Putamen (tissue), 1 donor: ENCODE measurements at places on chromosomes 2 and 18.

DNA sequence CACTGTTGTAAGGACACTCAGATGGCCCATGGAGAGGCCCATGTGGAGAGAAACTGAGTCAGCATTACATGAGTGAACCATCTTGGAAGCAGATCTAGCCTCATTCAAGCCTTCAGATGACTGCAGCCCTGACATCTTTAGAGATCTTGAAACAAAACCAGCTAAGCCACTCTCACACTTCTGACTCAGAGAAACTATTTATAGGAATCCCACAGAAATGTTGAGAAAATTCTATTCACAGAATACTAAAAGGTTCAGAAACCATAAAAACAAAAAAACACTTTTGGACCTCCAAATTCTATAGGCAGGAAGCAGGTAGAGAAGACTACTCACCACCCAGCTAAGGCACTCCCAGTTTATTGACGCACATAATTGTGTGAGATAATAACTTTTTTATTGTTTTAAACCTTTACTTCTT is 8.7 kb downstream of the TMEM169 start:
- no peak for DNase-seq

DNA sequence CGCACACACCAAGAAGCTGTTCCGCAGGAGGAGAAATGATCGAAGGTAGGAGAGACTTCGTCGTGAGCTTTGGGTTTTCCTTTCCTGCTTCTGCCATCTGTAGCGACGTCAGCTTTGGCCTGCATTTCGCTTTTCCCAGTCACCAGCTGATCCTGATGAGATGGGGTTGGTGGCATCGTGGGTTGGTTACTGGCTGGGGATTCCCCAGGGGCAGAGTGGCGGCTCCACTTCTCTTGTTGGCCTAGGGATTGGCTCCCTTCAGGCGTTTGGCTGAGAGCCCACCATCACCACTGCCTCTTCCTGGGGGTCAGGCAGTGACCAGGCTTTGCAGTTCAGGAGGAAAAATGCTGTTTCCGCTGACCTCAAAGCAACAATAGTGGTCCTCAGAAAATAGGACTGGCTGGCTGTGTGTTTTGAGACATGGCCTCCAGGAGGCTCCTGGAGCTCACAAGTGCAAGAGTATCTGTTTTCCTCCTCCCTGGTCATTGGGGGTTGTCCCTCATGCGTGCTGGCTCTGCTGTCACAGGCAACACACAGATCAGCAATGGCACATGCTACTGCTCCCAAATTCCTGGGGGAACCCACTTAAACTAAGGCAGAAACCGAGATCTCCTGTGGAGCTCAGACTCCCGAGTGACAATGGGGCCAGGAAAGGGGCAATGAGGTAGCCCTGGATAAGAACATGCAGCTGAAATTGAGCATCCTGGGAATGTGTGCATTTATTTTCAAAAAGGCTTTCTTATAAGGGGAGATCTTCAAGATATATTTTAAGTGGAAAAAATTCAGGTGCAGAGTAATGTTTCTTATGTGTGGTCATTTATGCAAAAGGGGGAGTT is 173.0 kb downstream of the CTIF start:
- no peak for DNase-seq

- DNase-seq: no peak
Observed at GRCh38 chr2:17272652-17273525, 245.4 kb downstream of the RAD51AP2 start.

GRCh38 chr2:165575044-165575615 is 105.6 kb downstream of the CSRNP3 start:
- no peak for DNase-seq

DNA sequence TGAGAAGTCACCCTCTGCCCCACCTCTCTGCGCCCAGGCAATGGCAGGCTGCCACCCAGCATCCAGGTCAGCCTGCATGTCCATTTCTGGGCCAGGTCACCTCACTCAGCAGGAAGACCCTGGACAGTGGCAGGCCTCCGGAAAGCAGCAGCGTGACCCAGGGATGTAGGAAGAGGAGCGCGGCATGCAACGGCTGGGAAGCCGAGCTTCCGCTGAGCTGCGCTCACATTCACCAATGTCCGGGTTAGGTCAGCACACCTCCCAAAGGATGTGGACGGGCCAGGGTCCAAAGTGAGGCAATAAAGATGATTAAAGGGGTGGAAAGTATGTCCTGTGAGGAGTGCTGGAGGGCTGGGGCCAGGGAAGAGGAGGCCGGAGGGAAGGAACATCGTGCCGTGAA is 174.5 kb downstream of the CTIF start:
- no peak for DNase-seq
